NCI-H1092 treated with DMSO at 0.1 percent for 48 hours (cell line): ENCODE measurements at places on chromosomes 12 and 14.
A peak's percentile ranks its signal among the peaks of the same experiment; 100 is the strongest.

- DNase-seq = no peak
Observed at GRCh38 chr14:82398256-82398655, 864.6 kb upstream of the SEL1L start.

GRCh38 chr12:108616941-108617858 is 16.5 kb downstream of the SELPLG start:
- DNase-seq = no peak

DNA sequence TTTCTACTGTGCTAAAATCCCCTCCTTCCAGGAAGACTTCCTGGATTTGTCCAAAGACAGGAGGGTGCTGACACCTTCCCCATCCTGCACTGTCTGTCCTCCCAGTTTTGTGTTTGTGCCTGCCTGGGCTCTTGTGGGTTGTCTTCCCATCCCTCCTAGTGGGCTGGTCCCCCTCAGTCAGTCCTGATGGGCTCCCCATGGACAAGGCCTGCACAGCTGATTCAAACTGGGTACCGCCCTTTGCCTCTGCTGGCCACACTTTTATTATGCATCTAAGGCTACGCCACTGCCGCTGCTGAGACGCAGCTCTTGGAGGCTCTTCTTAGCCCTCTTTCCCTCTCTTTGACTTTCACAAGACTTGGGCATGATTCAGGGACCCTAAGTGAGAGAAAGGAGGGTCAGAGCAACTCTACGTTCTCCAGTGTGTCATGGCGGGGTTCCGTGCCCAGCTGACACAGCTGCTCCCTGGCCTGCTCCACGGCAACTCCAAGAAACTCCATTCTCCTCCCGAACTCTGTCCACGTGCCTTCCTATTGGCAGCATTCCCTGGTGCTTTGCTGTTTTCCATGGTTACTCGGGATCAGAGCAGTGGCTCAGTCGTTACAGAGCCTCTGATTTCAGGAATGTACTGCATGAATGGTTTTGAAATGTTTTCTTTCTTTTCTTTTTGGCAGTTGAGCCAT is 3.8 kb upstream of the KRT85 start:
- DNase-seq = no peak

DNA sequence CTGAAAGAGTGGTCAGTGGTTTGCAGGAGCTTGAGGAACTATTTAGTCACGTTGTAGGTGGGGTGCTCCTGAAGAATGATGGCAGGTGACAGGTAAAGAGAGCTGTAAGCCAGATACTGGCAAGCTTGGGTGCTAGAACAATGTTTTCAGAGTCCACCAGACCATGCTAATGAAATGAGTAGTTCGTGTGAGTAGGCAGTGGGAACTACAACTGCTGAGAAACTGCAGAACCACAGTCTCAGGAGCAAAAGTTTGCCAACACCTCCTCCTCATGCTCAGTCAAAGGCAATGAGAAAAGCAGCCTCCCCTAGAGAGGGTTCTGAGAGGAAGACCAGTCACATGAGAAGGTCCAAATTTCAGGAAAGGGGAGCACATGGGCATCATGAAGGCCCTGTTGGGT is 91.3 kb downstream of the PRKD1 start:
- DNase-seq = no peak

- no peak for DNase-seq
Observed at GRCh38 chr12:88388566-88389540, 191.4 kb downstream of the KITLG start.

DNA sequence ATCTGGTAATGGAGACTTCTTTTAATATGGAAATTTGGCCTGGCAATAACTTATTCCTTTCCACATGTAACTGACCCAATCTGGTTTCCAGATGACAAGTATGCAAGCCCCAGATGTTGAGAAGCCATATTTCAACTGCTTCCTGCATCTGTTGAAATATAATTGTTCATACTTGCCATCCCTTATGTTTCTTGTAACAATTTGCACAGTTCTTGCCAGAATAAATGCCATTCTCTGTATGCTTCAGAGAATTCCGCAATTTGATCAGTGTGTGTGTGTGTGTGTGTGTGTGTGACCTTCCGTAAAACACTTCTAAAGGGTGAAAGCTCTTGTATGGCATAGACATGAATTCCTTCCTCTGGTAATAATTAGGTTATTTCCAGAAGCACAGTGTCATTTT is 1.8 kb upstream of the CLEC2A start:
- no peak for DNase-seq

- no peak for DNase-seq
Observed at GRCh38 chr12:110677206-110677911, 11.6 kb downstream of the HVCN1 start.

DNA sequence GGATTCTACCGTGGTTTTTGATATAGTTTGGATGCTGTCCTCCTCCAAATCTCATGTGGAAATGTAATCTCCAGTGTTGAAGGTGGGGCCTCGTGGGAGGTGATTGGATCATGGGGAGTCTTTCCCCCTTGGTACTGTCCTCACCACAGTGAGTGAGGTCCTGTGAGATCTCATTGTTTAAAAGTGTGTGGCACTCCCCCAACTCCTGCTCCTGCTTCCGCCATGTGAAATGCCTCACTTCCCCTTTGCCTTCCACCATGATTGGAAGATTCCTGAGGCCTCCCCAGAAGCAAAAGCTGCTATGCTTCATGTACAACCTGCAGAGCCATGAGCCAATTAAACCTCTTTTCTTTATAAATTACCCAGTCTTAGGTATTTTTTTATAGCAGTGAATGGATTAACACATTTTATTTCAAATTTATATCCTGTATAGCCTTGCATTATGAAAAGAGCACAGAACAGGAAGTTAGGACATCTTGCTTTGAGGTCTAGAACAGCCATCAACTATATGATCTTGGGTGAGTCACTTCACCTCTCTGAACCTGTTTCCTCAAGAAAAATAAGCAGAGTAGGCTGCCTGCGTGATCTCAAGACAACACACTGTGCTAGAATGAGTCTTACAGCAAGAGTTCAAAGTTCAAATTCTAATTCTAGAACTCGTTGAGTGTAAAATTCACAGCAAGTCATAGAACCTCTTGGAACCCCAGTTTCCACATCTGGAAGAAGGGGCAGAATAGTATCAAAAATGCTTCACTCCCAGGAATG is 160.9 kb upstream of the EEA1 start:
- no peak for DNase-seq

- peak; percentile 41 for DNase-seq
Observed at GRCh38 chr12:10673659-10674384, at the start of gene STYK1. Gene STYK1, minus strand, starts transcription at chr12:10674052. Its CDS starts 39,434 bp downstream, at chr12:10634618.

DNA sequence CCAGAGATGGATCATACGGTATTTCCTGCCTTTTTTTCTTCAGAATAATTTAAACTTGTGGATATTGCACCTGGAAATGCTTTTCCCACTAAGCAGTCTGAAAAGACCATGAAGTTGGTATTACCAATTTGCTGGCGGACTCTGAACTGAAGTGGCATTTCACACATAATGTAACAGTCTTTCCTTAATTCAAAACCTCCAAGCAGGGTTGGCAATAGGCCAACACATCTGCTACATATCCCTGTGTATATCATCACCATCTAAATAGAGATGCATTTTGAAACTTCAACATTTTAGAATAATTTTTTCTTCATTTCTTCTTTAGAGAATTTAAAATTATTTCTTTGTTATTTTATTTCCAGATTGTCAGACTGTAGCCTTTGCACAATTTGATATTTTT is 100.5 kb downstream of the TSPAN8 start:
- no peak for DNase-seq

- DNase-seq = no peak
Observed at GRCh38 chr12:114762490-114763110, 78.6 kb upstream of the TBX3 start.

- no peak for DNase-seq
Observed at GRCh38 chr12:52513736-52514135, 6.5 kb downstream of the KRT5 start.

GRCh38 chr14:41749429-41749828 is 142.8 kb downstream of the LRFN5 start:
- DNase-seq = no peak

DNA sequence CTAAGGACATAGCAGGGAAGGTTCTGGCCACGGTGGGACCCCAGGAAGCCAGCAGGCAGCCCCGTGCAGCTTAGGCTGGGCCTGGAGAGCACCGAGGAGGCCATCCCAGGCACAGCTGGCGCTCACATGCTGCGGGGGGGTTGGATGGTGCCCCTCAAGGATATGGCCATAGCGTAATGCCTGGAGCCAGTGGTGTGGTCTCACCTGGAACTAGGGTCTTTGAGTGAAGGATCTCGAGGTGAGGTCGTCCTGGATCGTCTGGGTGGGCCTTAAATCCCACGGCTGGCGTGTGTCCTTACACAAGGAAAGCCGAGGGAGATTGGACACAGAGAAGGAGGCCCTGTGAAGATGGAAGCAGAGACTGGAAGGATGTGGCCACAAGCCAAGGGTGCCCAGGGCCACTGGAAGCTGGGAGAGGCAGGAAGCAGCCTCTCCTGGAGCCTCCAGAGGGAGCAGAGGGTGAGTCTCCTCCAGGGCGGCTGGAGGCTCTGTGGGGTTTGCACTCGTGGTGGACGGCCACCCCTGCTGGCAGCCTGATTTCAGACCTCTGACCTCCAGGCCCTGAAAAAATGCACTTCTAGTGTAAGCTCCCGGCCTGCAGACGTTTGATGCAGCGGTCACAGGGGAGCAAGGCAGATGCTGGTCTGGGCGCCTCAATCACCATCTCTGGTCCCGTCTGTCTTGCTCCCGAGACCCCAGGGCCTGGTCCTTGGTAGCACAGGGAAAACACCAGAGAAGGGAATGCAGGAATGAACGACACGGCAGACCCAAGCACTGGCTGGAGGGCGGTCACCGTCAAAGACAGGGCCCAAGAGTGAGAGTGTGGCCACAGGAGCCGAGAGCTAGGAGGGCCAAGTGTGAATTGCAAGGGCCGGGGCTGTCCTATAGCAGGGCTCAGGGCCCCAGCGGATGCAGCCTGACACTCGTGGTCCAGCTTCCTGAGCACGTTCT is 218.6 kb downstream of the KIF26A start:
- DNase-seq = no peak

- no peak for DNase-seq
Observed at GRCh38 chr12:48810903-48811431, 7.3 kb upstream of the CACNB3 start.

GRCh38 chr14:99123208-99123870 is 148.7 kb downstream of the BCL11B start:
- no peak for DNase-seq

- no peak for DNase-seq
Observed at GRCh38 chr14:39912192-39913100, 480.2 kb upstream of the FBXO33 start.

DNA sequence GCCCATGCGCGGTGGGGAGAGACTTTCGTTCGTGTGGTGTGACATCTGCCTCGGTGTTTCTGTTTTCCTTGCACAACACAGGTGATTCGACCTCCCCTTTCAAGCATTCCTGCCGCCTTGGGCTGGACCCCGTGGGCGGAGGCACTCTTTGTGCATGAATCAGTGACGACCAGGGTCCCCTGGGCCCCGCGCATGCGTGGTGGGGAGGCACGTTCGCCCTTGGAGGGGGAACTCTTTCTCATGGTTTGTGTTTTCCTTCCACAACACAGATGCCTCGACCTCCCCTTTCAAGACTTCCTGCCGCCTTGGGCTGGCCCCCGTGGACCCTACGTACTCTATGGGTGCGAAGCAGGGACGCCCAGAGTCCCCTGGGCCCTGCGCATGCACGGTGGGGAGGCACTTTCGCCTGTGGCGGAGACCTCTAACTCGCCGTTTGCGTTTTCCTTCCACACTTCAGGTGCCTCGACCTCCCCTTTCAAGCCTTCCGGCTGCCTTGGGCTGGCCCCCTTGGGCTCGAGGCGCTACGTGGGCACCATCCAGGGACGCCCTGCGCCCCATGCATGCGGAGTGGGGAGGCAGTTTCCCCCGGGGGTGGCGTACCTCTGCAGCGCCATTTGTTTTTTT is 340.9 kb downstream of the ALG10 start:
- DNase-seq = no peak

DNA sequence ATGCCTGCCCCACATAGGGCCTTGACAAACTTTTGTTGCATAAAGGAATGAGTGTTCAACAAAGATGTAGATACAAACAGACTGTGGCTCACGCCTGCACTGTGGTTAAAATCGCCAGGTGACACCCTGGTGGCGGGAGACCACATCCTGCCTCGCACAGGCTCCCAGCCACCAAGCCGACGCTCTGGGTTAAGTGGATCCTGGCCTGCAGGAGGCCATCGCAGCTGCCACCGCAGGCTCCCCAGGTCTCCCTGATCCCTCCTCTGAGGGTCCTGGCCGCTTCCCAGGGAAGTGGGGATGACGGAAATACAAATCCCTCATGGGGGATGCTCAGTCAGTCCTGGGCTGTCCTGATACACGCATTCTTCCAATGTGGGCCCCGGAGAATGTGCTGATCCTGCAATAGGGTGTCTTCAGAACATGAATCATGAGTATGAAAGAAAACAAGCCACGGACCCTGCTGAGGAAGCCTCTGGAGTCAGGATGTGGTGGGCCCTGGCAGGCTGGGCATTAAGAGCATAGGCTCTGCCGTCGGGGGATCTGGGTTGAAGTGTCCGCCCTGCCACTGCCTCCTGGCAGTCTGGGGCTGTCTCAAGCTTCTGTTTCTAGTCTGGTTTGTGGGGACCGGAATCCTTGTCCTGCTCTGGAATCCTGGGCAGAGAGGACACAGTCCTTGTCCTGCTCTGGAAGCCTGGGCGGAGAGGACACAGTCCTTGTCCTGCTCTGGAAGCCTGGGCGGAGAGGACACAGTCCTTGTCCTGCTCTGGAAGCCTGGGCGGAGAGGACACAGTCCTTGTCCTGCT is 53.5 kb upstream of the BEGAIN start:
- DNase-seq = no peak

- DNase-seq = peak; percentile 28
Observed at GRCh38 chr12:101696251-101697196, 916 bp upstream of the CHPT1 start.

- DNase-seq = no peak
Observed at GRCh38 chr12:75954041-75954440, 77.5 kb downstream of the PHLDA1 start.

DNA sequence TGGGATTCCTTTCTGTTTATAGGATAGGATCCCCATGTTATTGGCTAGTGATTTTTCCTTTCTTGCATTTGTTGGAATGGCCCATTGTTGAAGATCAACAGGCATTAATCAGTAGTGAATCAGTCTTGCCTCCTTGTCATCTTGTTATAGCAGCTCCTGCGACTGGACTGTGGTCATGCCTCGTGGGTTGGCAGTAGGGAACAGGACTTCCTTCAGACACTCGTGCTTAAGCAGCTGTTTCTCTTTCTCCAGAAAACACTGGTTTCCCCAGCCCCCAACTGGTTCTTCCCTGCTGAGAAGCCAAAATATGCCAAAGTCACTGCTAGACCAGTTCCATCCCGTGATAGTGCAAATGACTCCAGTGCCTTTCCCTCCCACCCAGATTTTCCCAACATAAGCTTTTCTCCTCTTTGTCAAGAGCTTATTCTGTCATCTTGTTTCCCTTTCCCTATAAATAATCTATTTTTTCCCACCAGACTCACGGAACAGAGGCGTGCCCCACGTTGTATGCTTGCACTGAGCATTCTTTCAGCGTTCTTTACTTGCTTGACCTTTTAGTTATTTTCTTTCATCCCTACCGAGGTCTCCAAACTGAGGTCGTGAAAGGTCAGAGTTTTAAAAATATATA is 83.5 kb downstream of the SAMD4A start:
- DNase-seq = no peak

- DNase-seq = no peak
Observed at GRCh38 chr14:101819251-101819990, 57.9 kb downstream of the PPP2R5C start.
